Stimulated activated CD4-positive, alpha-beta T cell treated with anti-CD3 and anti-CD28 coated beads, Interleukin-15, amount 100 ng/mL, for 1 hour (primary cell): ENCODE measurements at places on chromosomes 16 and 17.

GRCh38 chr16:20041924-20042596, 31.6 kb downstream of the GPR139 start:
- no peak for DNase-seq

DNA sequence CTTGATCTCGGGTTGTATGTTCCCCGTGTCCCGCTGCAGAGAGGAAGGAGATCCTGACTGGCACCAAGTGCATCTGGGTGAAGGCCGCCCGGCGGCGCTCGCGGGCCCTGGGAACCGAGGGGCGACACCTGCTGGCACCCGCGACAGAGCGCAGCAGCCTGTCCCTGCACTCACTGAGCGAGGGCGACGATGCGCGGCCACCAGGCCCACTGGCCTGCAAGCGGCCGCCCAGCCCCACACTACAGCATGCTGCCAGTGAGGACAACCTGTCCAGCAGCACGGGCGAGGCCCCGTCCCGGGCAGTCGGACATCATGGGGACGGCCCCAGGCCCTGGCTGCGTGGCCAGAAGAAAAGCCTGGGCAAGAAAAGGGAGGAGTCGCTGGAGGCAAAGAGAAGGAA, 7.5 kb downstream of the BTBD17 start:
- peak; percentile 20 for DNase-seq

DNA sequence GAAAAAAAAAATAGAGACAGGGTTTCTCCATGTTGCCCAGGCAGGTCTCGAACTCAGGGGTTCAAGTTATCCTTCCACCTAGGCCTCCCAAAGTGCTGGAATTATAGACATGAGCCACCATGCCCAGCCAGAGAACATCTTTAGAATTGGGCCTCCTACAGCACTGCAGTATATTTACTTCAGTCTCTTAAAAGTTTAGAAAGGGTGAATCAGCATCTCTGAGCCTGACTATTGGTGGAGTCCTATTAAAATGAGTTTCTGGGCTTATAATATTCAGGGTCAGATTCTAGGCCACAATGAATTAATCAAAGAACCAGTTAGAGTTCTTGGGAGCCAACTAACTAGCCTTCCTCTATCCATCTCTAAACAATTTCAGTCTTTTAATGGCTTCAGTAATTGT, 22.8 kb downstream of the TADA2A start:
- DNase-seq, result no peak

DNA sequence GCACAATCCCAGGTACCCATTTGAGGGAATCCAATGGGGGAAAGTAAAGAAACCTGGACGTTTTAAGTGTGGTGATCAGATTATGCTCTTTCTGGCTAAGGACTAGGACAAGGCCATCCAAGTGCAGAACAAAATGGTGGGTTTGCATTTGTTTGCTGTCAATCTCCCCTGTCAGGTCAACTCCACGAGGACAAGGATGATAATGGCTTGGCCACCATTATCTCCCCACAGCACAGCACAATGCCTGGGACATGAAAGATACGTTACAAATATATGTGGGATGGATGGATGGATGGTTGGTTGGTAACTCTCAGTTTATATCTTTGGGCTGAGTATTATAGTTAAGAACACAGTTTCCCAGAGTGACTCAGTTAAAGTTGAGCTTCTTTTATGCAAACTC, 526.9 kb downstream of the NPIPA7 start:
- DNase-seq, result no peak

GRCh38 chr16:63289834-63290460, 1253.7 kb upstream of the CDH8 start:
- no peak for DNase-seq

GRCh38 chr17:18205861-18206260, 19.6 kb upstream of the LLGL1 start:
- DNase-seq, result no peak

DNA sequence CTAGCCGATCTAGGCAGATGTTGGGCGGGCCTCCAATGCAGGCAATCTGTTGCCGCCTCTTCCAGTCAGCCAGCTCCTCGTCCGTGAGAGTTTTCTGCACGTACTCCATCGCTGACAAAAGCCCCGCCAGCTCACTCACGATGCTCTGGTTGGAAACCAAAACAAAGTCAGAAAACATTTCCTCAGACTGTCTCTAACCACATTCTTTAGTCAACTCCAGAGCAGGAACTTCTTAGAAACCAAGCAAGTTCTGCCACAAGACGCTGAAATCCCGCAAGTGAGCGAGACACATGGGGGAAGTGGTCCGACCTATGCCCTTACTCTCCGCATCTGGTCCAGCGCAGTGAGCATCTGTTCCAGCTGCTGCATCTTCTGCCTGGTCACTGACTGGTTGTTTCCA, 49.1 kb downstream of the STAT5A start:
- peak; percentile 52 for DNase-seq

DNA sequence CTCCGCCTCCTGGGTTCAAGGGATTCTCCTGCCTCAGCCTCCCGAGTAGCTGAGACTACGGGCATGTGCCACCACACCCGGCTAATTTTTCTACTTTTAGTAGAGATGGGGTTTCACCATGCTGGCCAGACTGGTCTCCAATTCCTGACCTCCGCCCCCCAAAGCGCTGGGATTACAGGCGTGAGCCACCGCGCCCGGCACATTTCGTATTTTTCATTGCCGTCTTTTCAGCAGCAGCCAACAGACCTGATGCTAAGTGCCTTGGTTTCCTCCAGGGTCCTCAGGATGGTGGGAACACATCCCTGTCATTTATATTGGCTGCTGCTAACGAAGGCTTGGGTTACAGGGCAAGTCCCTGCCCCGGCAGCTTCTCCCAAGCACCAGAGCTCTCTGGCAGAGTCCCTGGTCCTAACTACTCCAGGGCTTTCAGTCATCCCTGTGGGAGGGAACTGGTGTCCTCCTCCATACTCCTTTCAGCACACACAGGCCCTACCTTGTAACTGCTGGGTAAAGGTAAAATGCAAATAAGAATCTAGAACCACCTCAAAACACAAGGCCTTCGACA, 1.5 kb upstream of the RNF157 start:
- DNase-seq, result no peak

DNA sequence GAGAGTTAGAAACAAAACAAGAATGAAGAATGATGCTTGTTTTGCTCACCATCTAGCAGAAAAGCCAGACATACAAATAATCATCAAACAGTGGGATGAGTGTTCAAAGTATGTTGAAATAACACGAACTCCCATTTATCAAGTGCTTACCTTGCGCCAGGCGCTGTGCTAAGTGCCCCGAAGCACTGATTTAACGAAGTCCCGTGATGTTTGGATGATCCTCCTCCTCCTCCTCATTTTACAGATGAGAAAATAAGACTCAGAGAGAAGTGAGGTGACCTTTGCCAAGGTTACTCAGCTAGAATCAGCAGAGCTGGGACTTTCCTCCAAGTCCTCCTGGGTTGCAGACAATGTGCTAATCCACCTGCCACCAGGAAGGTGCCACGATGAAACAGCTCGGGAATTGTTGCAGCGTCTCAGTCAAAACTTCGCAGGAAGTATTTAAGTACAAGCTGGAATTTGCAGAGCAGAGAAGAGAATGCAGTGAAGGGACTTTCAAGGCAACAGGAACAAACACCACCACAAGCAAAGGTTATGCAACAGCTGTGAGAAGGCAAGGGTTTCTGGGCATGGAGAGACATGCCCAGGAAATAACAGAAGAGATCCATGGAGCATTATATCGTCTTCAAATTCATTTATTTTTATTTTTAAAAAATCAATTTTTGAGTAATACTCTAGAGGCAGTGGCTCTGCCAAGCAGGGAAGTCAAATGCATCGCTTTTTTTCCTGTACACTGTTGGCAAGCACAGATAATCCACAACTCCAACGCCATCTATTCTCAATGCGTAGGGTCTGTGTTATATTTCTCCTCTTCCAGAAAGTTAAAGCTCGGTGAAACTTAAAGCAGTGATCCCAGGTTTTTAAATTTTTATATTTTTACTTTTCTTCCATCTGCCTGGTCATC, 11.1 kb downstream of the PRCD start:
- no peak for DNase-seq

GRCh38 chr17:32445074-32445415, 735 bp downstream of the PSMD11 start:
- peak; percentile 11 for DNase-seq

DNA sequence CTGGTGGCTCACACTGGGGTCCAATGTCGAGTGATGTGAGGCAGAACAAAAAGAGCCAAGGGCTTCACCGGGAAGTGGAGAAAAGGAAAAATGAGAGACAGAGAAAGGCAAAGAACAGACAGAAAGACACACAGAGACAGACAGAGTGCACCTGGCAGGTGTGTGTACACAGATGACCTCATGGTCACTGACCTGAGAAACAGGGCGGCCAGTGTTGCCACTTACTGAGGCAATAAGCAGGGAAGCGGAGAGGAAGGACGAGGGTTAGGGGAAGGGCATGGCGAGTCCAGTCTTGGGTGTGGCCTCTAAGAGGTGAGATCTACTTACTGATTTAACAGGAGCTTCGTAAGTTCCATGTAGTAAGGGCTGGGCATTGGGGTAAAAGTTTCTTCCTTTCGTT, 7.5 kb downstream of the GINS2 start:
- no peak for DNase-seq

- DNase-seq, result no peak
Observed at GRCh38 chr17:74432424-74432690, 469 bp downstream of the GPRC5C start.
